ENCODE measurements at places on chromosomes 11 and 22.

- no peak for DNase-seq
Measured at GRCh38 chr11:65047581-65048422, 6.8 kb downstream of the SAC3D1 start.

DNA sequence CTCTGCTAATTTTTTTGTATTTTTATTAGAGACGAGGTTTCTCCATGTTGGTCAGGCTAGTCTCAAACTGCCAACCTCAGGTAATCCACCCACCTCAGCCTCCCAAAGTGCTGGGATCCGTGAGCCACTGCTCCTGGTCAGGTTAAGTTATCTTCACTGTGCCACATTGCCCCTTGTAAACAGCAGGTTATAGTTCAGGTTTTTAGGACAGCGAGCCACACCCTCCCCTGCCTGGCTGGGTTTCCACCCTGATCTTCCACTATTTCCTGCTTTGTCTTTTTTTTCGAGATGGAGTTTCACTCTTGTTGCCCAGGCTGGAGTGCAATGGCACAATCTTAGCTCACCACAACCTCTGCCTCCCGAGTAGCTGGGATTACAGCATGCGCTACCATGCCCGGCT lies 16.1 kb downstream of the ACO2 start:
- no peak for DNase-seq

DNA sequence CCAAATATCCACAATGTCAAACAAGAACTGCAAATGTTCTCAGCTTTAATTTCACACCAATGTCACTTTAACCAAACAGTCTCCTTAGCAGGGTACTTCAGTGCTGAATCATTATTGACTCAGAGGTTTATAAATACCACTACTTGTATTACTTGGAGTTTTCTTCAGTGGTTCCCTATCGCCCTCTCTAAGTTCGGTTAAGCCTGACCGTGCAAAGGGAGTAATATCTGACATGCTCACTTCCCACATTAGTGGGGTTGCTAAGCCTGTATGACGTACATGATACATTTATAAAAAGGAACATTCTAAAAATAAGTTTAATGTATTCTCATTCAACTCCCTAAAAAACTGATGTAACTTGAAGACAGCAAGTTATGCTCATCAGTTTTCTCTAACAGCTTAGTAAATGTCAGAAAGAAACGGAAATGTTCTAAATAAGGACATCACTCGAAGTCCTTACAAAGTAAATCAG lies 93.1 kb upstream of the ZC3H12C start:
- no peak for DNase-seq

GRCh38 chr22:19097518-19097917 lies 24.7 kb downstream of the DGCR2 start:
- no peak for DNase-seq

DNA sequence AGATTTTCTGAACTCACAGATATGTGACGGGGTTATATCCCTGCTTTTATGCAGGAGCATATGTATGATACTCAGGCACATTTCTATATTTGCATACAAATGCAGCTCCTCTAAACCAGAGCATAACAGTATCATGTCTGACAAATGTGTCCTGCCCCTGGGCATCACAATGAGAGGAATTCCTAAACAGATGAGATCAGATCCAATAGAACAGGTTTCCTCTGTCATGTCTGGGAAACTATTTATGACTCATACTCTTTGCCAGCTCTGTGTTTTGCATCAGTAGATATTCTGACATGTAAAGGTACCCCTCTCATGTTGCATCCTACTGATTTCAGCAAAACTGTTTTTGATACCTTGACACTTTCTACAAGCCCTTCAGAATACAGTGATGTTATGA lies 29.4 kb downstream of the SYT9 start:
- DNase-seq: no peak

- no peak for DNase-seq
Measured at GRCh38 chr22:43396321-43396933, 15.4 kb upstream of the MPPED1 start.

- DNase-seq: no peak
Measured at GRCh38 chr11:100680070-100680469, 7.0 kb upstream of the ARHGAP42 start.

DNA sequence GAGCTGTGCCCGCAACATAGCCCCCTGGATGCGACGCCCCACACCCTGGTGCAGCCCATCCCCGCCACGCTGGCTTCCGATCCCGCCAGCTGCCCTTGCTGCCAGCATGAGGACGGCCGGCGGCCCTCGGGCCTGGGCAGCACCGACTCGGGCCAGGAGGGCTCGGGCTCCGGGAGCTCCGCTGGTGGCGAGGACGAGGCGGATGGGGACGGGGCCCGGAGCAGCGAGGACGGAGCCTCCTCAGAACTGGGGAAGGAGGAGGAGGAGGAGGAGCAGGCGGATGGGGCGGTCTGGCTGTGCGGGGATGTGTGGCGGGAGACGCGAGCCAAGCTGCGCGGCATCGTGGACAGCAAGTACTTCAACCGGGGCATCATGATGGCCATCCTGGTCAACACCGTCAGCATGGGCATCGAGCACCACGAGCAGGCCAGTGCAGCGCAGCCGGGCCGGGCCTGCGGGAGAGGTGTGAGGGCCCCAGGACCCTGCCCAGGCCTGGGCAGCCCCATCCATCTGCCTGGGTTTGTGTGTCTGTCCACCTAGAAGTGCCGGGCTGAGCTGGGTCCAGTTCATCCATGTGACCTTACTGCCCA lies 79.0 kb downstream of the CACNA1I start:
- DNase-seq: no peak

DNA sequence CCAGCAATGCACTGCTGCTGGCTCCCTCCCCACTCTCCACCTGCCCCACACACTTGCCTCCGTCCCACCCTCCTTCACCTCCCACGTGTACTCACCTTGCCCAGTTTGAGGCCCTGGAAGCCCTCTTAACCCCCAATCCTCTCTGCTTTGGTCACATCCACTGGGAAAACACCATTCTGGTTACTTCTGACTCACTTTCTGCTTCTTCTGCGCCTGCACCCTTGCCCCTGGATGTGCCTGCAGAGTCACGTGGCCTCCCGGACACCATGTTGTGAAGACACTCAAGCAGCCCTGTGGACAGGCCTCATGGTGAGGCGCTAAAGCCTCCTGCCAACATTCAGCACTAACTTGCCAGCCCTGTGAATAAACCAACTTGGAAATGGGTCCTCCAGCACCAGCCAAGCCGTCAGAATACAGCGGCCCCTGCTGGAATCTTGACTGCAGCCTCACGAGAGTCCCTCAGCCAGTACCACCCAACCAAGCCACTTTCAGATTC lies 2.6 kb upstream of the NAALADL1 start:
- DNase-seq: no peak

- DNase-seq: no peak
Measured at GRCh38 chr11:16091862-16092261, 264.5 kb downstream of the SOX6 start.

- DNase-seq: no peak
Measured at GRCh38 chr22:46803936-46804335, 41.5 kb downstream of the TBC1D22A start.

DNA sequence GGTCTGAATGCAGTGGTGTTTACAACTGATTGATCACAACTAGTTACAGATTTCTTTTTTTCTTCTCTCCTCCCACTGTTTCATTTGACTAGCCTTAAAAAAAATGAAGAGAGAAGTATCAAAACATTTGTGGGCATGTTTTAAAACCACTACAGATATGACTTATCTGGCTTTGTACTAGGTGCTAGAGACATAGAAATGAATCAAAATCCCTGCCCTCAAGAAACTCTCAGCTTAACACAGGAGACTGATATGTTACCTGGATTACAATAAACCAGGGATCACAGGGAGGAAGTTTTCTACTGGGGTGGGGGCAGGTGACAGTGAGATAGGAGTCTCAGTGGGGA lies 25.2 kb upstream of the CTR9 start:
- DNase-seq: no peak

DNA sequence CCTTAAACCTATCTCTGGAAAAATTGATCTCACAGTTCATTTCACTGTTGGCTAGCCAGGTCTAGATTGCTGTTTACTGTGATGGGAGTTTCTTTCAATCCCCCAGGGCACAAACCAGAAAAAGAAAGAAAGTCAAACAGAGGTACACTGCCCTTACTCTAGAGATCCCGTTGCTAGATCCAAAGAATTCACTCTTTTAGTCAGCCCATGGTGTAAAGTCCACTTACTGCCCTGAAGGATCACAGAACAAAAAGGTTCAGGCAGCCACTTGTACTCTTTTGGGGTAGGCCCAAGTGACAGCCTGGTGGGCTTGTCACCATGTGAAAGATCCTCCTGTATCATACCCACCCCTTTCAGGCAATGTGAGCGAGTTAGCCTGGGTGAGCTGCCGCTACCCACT lies 162.6 kb upstream of the CCDC179 start:
- DNase-seq: no peak

- no peak for DNase-seq
Measured at GRCh38 chr11:80958987-80959386, 1518.2 kb upstream of the TENM4 start.

- DNase-seq: no peak
Measured at GRCh38 chr11:120272303-120272702, 32.4 kb downstream of the POU2F3 start.

DNA sequence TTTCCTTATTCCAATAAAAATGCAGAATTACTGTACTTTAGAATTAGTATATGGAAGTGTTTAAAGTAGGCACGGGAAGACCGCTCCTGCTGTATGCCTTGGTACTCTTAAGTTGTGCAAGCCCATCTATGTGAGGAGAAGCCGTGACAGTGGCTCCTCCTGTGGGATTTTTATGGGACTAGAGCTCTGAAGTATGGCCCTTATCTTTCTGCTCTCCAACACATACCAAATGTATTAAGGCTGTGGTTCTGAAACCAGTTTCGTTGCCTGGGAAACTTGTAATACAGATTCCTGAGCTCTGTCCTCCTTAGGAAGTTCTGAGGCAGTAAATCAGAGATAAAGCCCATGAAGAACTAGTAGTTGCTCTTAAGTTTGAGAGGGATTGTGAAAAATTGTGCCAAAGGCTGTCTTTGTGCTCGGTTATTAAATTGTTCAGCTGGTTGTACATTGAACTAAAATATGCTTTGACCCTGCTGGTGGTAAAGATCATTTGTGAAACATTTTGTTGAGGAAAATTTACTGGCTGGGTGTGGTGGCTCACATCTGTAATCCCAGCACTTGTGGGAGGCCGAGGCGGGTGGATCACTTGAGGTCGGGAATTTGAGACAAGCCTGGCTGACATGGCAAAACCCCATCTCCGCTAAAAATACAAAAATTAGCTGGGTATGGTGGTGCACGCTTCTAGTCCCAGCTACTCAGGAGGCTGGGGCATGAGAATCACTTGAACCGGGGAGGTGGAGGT lies 29.3 kb downstream of the RTN3 start:
- no peak for DNase-seq

- no peak for DNase-seq
Measured at GRCh38 chr11:37914859-37915258, 1316.8 kb upstream of the RAG2 start.

- peak; percentile 24 for DNase-seq
Measured at GRCh38 chr11:62708793-62709192, 1.3 kb downstream of the GNG3 start.

- DNase-seq: no peak
Measured at GRCh38 chr22:27724157-27724556, 77.4 kb downstream of the MN1 start.

- no peak for DNase-seq
Measured at GRCh38 chr11:120141113-120141767, 3.3 kb upstream of the TRIM29 start.

DNA sequence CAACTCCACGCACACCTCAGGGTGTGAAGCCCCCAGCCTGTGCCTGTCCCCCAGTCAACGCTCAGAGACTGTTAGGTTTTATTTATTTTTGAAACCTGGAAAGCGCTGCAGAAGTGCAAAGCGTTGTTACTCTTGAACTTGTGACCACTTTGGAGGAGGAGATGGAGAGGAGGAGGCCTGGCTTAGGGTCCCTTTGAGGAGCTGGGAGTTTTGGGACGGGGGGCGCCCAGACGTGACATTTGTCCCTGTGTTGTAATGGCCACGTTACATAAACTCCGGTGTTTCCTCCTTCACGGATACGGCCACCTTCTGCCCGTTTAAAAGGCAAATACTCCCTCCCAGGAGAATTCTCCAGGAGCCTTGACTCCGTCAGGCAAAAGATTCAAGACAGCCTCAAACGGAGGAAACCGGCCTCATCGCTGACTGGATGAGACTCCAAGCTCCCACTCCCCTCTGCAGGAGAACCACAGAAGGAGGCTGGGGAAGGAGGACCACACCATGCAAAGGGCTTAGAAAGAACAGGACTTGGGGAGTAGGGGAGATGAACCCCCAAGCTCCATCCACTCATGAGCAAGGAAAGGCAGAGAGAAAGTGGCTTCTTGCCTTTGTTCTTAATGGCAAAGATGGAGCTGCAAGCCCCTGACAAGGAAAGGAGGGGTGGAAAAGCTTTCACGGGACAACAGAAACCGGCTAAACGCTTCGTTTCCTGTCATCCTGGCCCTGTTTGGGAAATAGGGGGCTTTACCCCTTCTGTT lies 630 bp downstream of the PIK3IP1 start:
- DNase-seq: peak; percentile 46

DNA sequence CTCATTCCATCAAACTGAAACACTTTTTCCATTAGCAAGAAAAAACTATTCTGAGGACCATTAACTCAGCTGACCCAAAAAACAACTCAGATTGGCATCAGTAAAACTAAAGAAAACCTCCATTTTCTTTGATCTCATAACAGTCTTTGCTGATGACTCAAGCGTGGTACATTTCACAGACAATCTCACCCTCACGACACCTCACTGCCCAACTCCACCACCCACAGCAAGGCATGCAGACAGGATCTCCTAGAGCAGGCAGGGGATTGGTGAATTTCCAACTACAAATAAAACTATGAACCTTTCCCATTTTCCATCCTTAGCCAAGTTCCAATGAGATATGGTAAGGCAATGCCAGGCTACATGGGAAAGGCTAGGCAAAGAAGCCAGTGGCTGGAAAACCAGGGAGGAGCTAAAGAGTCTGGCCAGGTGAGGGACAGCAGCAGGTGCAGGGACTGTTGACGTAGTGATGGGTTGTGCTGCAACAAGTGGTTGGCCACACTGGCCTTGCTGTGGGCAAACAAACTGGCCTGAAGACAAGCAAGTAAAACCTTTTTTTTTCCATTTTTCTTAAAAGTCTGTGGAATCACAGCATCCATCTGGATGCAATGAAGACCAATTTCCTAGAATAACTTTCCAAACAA lies 97.2 kb downstream of the SERGEF start:
- DNase-seq: no peak

- no peak for DNase-seq
Measured at GRCh38 chr11:75311858-75312288, 39.6 kb downstream of the ARRB1 start.

GRCh38 chr11:36012455-36012854 lies 68.6 kb downstream of the LDLRAD3 start:
- DNase-seq: no peak

DNA sequence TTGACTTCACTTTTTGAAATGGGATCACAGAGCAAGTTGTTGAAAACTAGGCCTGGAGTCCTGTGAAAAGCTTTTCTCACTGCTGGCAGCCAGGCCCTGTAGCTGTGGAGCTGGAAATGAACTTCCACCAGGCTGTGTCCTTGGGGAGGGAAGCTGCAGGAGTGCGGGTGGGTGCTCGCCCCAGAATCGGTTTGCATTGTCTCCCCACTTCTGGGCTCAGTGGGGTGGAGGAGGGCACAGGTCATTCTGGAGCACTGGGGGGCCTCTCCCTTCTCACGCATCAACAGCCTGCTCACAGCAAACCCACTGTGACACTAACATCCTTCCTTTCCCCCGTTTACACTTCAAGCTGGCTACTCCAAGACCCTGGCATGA lies 15.2 kb downstream of the GLB1L2 start:
- no peak for DNase-seq

GRCh38 chr11:44608651-44608990 lies 43.2 kb downstream of the CD82 start:
- no peak for DNase-seq

GRCh38 chr11:61068581-61068980 lies 33.7 kb upstream of the CD5 start:
- DNase-seq: no peak

GRCh38 chr22:47918276-47918921 lies 1155.9 kb downstream of the TBC1D22A start:
- peak; percentile 33 for DNase-seq
